ENCODE measurements at places on chromosomes 7 and 10.
A peak's percentile ranks its signal among the peaks of the same experiment; 100 is the strongest.

- DNase-seq, result no peak
Observed at GRCh38 chr7:38801786-38802185, 107.2 kb downstream of the VPS41 start.

- DNase-seq, result no peak
Observed at GRCh38 chr10:16698461-16698860, 118.8 kb downstream of the RSU1 start.

DNA sequence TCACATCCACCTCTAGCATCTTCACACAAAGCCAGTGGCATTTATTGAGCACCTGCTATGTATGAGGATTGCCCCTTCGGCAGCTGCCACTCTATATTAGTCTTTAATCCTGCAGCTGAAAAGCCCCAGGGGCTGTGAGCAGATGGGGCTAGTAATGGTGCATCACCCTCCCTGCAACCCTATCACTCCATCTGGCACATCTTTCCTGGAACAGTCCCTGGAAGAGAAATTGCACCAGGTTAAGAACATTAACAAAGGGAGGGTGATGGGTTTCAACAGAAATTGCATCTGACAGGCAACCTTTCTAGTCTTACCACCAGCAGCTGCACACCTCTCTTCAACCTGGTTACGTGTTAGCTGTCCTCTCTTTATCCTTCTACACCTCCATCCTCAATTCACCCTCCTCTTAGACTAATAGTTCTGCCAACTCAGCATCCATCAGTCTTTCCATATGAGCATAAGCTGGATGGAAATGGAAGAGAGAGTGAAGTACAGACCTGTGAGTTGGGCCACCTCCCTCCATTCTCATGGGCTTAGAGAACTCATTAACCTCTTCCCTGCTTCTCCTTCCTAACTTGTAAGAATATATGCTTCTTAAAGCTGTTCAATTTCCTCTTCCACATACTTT lies 168.6 kb upstream of the NEBL start:
- no peak for DNase-seq

DNA sequence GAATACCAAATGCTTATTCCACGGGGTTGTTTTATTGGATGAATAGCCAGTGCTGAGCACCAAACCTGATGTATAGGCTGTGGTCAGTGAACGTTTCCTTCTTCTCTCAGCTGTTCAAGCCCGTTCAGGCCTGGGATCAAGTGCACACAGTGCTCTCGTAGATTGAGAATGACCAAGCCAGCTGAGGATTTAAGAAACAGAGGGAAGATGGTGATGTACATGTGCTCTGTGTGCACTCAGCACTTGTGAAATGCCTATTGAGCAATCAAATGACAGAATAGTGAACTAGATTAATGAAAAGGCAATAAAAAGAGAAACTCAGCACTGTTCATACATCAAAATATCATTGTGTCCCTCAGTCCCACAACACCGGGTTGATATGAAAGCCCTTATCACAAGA lies 302.5 kb downstream of the BMPER start:
- no peak for DNase-seq

- DNase-seq, result no peak
Observed at GRCh38 chr10:120420421-120420820, 36.6 kb upstream of the PLPP4 start.

- DNase-seq, result no peak
Observed at GRCh38 chr10:103661198-103661950, 167.9 kb downstream of the NEURL1 start.

DNA sequence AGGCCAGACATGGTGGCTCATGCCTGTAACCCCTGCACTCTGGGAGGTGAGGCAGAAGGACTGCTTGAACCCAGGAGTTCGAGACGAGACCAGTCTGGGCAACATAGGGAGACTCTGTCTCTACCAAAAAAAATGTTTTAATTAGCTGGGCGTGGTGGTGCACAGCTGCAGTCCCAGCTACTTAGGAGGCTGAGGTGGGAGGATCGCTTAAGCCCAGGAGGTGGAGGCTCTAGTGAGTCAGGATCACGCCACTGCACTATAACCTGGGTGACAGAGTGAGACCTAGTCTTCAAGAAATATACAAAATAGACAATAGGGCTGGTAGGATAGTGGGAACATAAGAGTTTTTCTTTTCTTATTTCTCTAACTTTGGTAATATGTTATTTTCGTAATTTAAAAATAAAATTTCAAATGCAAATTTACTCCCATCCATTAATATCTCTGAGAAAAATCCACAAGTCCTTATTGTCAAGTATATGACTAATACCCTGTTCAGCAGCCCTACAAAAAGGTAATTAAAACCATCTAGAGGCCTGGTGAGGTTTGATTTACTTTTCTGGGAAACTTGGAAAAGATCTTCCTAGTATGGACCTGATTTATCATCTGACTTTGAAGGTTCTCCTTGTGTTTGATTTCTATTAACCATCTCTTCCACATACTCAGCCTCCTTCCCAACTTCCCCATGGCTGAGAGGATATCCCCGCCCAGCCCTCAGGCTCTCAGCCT lies 50.0 kb downstream of the CREB3L2 start:
- no peak for DNase-seq

DNA sequence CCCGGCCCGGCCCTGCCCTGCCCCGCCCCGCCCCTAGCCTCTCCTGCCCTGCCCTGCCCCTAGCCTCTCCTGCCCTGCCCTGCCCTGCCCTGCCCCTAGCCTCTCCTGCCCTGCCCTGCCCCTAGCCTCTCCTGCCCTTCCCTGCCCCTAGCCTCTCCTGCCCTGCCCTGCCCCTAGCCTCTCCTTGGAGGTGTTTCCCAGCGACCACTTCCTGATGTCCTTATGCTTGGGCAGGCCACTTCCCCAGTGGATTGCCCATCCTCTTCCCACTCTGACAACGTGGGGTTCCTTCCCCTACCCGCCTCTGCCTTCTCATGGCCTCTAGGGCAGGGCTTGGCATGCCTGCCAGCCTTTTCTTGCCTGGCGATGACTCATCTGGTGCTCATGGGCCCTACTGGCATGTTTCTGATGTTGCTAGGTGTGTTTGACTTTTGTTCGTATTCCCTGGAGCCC lies 21.2 kb downstream of the PRXL2A start:
- no peak for DNase-seq

DNA sequence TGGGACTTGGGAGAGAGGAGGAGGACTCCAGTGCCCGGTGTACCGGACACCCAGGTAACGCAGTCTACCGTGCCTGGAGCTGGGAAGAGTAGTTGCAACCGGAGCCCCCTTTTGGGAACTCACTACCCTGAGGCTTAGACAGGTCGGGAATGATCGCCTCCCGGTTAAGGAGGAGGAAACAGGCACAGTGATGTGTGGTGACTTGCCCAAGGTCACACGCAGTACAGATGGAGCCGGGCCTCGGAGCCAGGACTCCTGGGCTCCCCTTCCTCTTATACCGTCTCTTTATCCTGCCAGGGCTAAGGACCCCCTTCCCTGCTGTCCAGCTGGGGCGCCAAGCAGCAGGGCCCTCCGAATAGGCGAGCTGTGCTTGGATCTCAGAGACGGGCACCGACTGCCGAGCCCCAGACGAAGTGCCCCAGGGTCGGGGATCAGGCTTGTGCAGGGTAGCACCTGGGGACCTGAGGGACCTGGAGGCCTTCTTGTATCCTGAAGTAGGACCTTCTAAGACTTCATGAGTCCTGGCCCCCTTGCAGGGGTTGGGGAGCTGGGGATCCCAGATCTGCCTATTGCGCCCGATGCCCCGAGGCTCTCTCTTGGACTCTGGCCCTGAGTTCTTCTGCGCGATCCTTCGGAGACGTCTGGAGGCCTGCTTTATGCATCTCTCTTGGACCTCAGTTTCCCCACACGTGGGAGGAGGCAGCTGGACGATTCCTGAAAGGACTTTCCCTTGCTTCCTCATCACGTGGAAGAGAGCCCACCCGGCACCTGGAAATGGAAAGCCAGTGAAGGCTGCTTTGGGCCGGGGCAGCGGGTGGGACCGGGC lies 767 bp upstream of the CYP26A1 start:
- DNase-seq, result no peak

DNA sequence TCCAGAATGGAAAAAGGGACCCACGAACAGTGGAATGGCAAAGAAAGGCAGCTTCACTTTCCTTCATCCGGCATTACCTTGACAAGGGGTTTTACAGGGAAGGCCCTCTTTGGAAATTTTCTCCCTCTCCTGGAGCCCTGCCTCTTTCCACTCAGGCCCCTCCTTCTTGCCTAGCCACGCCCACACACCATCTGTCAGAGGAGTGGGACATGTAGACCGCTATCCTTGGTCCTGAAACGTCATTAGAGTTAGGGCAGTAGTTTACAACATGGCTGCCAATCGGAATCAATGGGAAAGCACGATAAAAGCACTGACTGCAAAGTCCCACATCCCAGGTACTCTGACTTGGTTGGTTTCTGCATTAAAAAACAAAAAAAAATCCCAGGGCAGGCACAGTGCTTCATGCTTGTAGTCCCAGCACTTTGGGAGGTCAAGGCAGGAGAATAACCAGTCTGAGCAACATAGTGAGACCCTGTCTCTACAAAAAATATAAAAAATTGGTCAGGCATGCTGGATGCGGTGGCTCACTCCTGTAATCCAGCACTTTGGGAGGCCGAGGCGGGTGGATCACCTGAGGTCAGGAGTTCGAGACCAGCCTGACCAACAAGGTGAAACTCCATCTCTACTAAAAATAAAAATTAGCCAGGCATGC lies 96.4 kb downstream of the MARCHF5 start:
- no peak for DNase-seq

DNA sequence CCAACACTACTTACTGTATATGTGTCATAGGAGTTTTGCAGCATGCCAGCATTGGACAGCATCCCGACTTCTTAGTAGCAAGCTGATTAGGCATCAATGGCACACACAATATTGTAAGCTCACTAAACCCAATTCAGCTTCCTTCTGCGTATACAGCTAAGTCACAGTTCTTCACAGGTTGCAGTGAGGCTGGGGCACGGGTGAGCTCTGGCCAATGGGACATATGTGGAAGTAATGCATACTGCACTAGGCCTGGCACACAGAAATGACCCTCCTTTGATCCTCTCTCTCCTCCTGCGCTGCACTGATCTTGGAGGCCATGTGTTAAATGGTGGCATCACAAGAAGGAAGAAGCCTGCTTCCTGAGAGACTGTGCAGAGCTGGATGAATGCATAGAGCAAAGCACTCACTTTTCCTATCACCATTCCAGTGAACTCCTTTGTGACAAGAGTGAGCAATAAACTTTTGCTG lies 11.9 kb downstream of the RAB11FIP2 start:
- DNase-seq, result no peak

GRCh38 chr10:52785418-52785817 lies 12.8 kb upstream of the MBL2 start:
- no peak for DNase-seq

GRCh38 chr10:121157998-121158397 lies 306.8 kb downstream of the WDR11 start:
- no peak for DNase-seq

- DNase-seq, result no peak
Observed at GRCh38 chr10:114017873-114018272, 25.8 kb upstream of the ADRB1 start.

GRCh38 chr7:104093127-104093526 lies 103.7 kb upstream of the RELN start:
- DNase-seq, result no peak

DNA sequence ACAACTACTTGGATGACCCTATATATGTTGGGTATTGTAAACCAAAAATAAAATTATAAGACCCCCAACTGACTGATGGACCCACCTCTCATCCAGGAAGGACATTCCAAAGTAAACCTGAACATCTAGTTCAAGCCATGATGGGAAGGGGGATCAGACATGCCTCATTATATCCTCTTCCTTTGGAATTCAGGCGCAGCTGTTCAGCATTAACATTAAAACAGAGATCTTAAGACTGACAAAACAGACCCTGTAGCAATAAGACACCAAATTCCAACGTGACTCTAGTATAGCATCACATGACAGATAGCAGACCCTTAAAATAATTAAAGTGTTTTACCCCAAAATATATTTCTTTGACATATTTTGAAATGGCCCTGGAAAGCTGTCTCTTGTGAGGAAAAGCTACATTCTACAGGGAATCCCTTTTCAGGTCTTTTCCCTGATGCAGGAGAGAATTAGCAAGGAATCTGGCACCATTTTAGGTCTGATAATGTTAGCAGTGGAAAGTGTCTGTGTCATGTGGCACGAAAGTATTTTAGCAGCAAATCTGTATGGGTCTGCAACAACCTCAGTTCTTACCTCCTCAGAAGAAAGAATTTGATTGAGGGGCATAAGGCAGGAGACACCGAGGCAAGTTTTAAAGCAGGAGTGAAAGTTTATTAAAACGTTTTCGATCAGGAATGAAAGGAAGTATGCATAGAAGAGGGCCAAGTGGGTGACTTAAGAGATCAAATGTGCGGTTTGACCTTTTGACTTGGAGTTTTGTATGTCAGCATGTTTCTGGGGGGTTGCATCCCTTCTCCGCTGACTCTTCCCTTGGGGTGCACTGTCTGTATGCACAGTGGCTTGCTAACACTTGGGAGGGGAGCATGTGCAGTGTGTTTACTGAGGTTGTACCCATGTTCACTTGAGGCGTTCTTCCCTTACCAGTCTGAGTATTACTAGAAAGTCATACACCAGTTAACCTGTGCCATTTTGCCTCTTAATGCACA lies 236.6 kb upstream of the PPP1R3A start:
- no peak for DNase-seq

GRCh38 chr7:101922631-101923601 lies 105.5 kb downstream of the CUX1 start:
- peak; percentile 35 for DNase-seq

DNA sequence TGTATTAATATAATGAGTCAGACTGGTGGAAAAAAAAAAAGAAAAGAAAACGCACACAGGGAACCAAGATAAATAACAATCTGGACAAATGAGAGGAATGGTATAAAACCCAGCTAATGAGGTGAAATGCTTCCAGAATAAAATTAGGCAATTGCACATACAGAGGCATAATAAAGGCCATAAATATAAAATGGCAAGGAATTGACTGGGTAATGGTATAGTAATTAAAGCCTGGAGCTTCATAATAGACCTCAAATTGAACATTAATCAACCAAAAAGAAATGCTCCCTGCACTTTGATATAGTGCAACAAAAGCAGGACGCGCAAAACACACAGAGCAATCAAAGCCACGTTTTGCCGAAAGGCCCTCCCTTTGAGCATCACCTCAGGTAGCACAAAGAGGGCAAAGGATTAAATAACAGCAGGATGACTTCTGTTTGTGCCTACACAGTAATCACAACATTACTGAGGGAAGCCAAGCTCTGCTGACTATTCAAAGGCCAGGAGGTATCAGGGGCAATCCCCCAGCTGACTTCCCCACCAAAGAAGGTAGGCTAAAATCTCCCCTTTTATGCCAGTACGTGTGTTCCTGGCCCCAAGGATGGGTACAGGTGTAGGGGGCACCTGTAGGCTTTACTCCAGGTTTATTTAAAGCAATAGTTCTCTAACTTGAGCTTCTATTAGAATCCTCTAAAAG lies 343.7 kb downstream of the ELMO1 start:
- DNase-seq, result no peak

DNA sequence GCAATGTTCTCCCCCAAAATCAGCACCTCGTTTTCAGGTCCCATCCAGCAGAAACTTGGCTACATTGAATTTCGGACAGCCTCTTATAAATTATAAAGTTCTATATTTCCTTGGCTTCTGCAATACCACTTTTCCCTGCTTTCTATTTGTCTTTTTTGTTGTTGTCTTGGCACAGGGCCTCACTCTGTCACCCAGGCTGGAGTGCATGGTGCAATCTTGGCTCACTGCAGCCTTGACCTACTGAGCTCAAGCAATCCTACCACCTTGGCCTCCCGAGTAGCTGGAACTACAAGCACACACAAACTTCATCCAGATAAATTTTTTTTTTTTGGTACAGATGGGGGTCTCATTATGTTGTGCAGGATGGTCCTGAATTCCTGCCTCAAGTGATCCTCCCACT lies 55.3 kb upstream of the HECW1 start:
- DNase-seq, result no peak

GRCh38 chr10:123140164-123140982 lies 4.6 kb downstream of the HMX3 start:
- DNase-seq, result no peak

- no peak for DNase-seq
Observed at GRCh38 chr10:30051220-30051619, 8.2 kb downstream of the JCAD start.
